ENCODE measurements at places on chromosomes 11 and 22.

GRCh38 chr22:47201996-47202818 lies 439.8 kb downstream of the TBC1D22A start:
- no peak for DNase-seq

- DNase-seq: no peak
Observed at GRCh38 chr11:96145163-96145585, 197.8 kb downstream of the MAML2 start.

DNA sequence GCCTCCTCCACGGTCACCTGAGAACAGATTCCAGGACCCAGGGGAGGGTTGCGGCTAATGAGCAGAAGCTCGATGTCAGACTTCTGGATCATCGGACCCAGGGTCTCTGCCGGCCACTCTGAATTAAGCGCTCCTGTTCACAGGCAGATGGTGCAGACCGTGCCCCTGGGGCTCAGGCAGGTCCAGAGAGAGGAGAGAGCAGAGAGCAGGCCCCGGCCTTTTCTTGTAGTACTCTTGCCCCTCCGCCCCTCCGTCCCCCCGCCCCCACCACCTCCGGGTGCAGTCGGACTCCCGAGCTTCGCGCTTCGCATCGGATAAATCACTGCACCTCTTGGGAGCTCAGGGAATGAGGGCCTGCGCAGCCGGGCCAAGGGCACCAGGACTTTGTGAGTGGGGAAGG lies 50.3 kb downstream of the RPS6KA4 start:
- no peak for DNase-seq

DNA sequence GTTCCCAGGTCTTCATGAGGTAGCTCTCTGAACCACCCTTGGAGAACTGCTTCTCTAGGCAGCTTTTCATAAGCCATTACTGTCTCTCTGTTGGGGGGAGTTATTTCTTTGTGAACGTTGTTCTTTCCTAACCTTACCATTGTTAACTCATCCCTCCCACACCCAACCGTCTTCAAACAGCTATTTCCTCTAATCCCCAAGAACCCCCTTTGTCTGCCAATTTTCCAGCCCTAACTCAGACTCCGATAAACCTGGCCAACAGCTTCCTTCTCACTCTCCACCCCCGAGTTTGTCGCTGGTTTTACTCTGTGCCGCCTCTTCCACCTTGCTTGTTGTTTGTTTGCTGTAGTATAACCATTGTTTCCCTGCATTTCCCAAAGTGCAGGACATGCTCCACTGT lies 131.5 kb downstream of the CCDC34 start:
- DNase-seq: peak; percentile 54

DNA sequence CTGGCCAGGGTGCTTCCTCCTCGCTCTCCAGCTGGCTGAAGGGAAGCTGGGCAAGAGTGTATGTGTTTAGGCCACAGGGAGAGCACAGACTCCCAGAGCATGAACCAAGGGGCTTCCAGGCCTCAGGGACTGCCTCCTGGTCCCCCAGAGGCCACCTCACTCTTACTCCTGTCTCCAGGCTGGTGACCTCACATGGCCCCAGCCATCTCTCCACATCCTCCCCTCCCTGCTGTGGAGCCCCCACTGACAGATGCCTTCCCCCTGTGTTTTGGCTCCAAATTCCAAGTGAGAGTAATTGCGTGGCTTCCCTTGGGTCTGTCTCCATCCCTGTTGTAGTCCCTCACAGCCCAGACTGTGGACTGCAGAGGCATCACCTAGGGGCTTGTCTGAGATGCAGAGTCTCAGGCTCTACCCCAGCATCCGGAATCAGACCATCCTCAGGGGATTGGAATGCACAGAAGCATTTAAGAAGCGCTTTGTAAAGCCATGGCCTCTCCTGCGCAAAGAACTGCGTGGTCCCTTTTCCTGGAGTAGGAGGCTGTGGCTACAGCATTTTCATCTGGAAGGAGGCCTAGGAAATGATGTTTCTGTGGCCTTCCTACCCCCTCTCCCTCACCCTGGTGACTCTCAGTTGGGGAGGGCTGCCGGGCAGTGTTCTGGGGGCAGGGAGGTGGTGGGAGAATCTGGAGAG lies 91.1 kb downstream of the ATXN10 start:
- no peak for DNase-seq

GRCh38 chr11:45369313-45369712 lies 83.2 kb upstream of the SYT13 start:
- no peak for DNase-seq

DNA sequence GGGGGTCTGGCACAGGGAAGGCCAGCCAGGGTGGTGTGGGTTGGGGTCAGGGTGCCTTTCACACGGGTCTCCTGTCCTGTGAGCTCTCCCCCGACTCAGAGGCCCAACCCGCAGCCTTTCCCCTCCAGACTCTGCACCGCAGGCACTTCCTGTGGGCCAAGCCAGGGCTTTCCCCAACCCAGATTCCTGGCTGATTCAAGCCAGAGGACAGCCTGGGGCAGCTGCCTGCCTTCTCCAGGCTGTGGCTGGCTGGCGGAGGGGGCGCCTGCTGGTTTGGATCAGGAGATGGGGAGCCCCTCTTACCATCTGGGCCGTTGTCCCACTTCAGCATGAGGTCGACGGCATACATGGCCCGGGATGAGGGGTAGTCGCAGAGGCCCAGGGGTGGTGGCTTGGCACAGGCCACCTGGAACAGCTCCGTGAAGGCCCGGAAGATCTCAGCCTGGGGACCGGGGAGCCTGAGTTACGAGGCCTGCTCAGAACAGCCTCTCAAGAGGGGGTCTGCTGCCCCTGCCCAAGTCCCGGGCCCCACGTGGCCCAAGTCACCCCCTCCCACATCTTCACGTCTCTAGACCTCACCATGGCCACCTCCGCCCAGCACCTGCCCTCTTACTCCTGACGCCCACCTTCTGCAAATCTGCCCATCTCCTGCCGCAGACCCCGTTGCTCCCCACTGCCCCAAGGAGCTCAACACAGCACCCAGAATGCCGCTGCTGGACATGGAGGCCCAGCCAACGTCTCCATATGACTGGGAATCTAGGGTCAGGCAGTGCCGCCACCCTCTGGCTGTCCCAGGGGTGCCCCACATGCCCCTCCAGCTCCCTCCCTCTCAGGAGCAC lies 17.3 kb downstream of the TSPO start:
- DNase-seq: peak; percentile 68

DNA sequence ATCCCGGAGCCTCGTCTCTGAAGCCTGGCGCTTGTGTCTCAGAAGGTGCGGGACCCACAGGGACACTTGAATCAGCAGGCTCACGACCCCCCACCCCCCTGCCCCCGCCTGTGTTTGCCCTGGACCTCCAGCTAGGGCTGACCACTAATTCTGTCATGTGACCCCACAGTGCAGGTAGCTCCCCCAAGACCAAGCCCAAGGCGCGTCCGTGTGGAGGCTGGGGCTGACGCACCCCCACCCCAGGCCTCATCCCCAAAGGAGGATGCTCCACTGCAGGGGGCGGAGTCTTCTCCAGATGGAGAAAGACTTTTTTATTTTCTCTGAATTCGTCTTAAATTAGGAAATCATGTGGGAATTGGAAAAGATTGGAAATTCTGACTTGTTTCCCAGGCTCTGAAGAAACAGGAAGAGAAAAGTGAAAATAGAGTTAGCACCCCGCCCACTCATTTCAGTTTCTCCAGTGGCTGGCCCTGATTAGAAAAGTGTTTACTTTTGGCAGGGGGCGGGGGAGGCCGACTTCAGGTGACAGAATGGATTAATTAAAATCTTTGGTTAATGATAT lies 1.0 kb upstream of the RELA start:
- peak; percentile 53 for DNase-seq

DNA sequence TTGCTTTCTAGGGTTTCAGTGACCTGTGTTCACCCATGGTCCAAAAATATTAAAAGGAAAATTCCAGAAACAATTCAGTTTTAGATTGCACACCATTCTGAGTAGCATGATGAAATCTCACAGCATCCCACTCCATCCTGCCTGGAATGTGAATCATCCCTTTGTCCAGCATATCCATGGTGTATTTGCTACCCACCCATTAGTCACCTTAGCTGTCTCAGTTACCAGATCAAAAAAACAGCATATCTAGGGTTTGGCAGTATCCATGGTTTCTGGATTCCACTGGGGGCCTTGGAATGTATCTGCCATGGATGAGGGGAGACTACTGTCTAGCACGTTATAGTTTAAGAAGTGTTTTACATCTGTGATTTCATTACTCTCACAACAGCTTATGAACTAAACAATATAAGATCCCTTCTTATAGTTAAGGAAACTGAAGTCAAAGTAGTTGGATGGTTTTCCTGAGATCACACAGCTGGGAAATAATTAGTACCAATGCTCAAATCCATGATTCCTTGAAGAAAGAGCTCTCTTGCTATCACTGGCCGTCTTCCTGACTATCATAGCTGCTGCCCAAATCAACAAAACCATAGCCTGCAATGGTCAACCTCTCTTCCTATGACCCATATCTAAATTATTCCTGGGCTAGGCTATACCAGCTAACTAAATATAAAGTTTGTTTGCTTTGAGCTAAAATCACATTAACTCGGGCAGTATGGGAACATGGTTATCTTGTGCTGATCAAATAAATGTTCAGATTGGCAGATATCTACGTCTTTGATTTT lies 122.6 kb downstream of the MICAL2 start:
- peak; percentile 90 for DNase-seq

- peak; percentile 20 for DNase-seq
Observed at GRCh38 chr11:70799386-70799785, 401.1 kb downstream of the CTTN start.

GRCh38 chr22:30334646-30335045 lies 7.9 kb upstream of the TBC1D10A start:
- no peak for DNase-seq

DNA sequence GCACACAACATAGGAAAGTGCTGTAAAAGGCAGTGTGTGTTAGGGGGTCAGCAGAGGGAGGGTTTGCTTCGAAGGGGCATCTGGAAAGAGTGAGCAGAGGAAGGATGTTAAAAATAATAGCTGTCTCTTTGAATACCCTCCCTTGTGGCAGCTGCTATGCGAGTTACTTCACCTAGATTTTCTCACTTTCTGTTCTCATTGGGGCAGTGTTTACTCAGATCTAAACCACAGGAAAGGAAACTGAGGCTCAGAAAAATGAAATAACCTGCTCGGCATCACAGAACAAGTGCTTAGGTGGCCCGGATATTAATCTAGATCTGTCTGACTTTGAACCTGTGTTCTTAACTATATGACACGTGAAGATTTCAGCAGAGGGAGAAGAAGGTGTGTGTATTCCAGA lies 125.3 kb downstream of the C11orf91 start:
- no peak for DNase-seq

DNA sequence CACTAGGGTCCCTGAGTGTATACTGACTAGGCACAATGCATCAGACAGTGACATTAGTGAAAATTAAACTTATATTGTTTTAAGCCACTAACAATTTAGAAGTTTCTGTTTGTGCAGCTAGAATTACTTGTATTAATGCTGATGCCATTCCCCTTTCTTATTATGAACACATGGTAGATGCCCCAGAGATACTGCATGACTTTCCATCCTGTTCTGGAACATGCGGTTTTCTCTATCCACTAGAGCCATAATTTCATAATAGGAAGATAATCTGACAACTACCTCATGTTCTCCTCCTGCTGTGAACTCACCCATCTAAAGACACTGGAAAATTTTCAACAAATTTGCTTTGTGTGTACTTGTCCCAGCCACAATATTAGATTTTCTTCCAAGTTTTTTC lies 1256.4 kb downstream of the FAM181B start:
- DNase-seq: no peak

- DNase-seq: peak; percentile 71
Observed at GRCh38 chr11:123616505-123617198, 37.8 kb downstream of the SCN3B start.

DNA sequence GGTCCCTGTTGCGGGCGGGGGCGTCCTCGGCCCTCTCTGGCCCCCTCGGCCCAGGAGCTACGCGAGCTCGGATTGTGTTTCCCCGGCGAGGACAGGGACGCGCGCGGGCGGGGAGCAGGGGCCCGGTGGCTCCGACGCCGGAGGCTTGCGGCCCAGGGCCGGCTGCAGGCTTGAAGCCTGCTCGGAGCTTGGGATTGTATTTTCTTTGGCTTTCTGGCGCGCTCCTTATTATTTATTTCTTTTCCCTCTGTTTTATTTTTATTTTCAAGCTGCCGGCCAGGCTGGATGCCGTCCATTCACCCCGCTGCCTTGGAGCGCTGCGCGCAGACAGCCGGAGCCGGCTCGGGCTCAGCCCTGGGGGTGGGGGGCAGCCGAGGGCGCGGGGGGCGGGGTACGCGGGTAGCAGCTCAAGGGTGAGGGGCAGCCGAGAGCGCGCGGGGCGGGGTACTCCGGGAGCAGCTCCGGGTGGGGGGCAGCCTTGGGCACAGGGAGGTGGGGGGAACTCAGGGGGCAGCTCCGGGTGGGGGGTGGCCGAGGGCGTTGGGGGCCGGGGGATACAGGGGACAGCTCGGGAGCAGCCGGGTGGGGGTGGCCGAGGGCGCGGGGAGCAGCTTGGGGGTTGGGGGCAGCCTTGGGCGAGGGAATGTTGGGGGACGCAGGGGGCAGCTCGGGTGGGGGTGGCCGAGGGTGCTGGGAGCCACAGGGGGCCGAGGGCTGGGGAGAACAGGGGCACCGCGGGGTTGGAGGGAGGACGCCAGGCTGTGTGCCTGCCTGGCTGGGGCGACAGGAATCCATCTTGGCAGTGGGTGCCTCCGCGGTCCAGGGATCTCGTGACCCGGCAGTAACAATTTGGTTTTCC lies 42.7 kb downstream of the KCNJ1 start:
- no peak for DNase-seq

GRCh38 chr11:59076876-59077571 lies 9.1 kb upstream of the GLYATL1B start:
- DNase-seq: no peak

DNA sequence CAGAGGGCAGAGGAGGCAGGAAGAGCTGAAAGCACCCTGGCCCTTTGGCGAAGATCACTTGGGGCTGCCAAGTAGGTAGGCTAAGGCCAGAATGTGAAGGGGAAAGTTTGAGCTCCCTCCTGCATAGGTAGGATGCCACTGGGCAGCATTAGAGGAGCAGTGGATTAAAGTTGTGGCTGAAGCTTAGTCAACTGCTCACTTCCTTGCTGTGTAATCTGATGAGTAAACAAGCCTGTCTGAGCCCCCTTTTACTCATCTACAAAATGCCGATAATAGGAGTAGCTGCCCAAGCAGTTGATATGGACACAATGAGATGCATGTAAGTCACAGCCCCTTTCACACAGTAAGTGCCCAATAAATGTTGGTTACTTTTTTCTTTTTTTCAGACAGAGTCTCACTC lies 216.4 kb downstream of the MN1 start:
- DNase-seq: peak; percentile 25

GRCh38 chr11:32213223-32213622 lies 122.3 kb downstream of the RCN1 start:
- DNase-seq: peak; percentile 89

GRCh38 chr11:76614471-76615179 lies 55.9 kb downstream of the LRRC32 start:
- DNase-seq: peak; percentile 37

GRCh38 chr11:69295995-69296889 lies 2.3 kb downstream of the MYEOV start:
- DNase-seq: peak; percentile 32

- DNase-seq: peak; percentile 38
Observed at GRCh38 chr11:68806931-68807844, 34.5 kb downstream of the CPT1A start.
